ENCODE measurements at places on chromosomes 3 and 15.

DNA sequence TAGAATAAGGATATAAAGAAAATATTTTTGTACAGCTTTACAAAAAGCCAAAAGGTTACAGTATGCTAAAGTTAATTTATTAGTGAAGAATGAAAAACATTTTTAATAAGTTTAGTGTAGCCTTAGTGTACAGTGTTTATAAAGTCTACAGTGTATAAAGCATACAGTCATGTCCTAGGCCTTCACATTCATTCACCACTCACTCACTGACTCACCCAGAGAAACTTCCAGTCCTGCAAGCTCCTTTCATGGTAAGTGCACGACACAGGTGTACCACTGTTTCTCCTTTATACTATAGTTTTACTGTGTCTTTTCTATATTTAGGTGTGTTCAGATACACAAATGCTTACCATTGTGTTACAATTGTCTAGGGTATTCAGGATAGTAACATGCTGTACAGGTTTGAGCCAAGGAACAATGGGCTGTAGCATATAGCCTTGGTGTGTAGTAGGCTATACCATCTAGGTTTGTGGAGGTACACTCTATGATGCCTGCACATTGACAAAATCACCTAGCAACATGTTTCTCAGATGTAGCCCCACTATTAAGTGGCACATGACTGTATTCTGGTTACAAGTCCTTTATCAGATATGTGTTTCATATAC lies 197.1 kb upstream of the KBTBD8 start:
- no peak for DNase-seq

DNA sequence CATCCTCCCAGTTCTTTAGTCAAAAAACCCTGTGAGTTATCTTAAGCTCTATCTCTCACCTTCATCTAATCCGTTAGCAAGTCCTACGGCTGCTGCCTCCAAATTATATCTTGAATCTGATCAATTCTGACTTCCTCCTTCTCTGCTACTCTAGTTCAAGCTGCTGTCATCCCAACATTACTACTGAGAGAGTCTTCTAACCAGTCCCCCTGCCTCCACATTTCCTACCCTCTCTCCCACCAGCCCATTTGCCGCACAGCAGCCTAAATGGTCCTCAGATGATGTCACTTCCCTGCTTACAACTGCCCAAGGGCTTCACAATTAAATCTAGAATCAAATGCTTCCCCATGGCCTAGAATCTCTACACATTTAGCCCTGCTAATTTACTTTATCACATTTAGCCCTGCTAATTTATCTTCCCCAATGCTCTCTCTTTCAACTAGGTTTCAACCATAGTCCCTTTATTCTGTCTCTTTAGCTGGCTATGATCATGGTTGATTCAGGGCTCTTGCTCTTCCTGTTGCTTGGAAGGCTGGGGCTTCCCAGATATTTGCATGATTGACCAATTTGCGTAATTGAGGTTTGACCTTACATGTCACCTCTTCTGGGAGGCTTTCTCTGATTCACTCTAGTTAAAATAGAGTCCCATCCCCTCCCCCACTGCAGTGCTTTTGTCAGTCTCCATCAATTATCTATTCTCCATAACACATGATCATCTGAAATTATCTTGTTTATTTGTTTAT lies 11.0 kb upstream of the ARL14 start:
- DNase-seq = peak; percentile 31

DNA sequence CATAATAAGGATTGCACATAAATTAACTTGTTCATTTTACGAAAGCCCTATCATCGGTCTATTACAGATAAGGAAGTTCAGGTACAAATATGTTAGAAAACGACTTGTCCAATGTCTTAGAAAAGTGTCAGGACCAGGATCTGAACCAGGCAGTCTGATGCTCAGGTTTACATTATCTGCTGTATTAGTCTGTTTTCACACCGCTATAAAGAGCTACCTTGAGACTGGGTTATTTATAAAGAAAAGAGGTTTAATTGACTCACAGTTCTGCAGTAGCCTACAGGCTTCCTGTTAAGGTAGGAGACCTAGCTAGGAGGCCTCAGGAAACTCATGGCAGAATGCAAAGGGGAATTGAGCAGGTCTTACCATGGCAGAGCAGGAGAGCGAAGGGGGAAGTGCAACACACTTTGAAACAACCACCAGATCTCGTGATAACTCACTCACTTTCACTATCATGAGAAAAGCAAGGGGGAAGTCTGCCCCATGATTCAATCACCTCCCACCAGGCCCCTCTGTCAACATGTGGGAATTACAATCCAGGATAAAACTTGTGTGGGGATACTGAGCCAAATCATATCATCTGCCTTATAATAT lies 45.8 kb upstream of the GOLIM4 start:
- no peak for DNase-seq

GRCh38 chr3:192239956-192240355 lies 487.4 kb downstream of the FGF12 start:
- DNase-seq = no peak

GRCh38 chr3:46565607-46566039 lies 479 bp downstream of the LRRC2 start:
- no peak for DNase-seq

- no peak for DNase-seq
Observed at GRCh38 chr3:53795789-53796560, 50.2 kb downstream of the CHDH start.

DNA sequence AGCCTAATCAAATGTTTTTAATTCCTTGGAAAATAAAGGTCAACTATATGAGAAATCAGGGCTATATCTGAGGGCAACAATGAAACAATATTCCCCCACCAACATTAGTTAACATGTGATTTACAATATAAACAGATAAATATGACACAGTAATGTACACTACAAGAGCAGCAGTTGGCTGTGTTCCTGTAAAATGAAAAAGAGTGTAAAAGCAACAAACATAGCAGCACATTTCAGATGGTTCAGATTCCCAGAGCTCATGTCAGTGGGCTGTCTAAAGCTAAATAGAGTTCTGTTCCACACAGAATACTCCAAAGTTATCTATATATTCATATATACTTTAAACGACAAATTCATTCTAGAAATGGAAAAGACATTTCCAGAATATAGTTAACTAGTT lies 42.6 kb downstream of the ANKRD28 start:
- DNase-seq = no peak

DNA sequence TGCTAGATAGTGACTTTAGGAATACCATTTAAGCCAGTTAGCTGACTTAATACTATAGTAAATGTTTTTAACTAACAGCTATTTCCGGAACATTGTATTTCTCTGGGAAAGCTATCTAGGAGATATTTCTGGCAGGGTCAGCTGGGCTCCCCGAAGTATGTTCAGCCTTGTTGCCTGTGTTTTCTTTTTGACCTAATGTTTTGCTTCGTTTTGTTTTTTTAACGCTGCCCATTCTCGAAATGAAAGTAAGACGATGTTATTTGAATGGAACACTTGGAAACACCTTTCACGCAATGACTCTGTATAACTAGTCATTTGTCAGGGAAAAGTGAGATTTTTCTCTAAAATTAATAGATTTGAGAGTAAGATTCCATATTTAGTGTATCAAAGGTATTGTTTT lies 702.9 kb upstream of the NAALADL2 start:
- DNase-seq = no peak

DNA sequence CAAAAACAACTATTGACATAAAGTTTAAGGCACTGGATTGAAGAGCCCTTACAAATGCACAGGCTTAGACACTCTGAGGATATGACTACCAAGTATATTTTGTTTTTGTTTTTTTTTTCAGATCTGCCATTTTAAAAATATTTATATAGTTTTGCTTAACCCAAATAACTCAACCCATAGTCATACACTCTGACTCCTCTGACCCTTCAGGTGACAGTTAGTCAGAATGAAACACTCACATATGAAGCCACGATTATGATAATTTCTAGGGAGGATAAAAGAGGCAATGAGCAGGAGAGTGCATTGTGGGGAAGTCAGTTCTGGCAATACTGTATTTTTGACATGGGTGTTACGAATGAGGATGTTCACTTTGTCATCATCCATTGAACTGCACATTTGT lies 774.7 kb downstream of the MECOM start:
- DNase-seq = no peak

DNA sequence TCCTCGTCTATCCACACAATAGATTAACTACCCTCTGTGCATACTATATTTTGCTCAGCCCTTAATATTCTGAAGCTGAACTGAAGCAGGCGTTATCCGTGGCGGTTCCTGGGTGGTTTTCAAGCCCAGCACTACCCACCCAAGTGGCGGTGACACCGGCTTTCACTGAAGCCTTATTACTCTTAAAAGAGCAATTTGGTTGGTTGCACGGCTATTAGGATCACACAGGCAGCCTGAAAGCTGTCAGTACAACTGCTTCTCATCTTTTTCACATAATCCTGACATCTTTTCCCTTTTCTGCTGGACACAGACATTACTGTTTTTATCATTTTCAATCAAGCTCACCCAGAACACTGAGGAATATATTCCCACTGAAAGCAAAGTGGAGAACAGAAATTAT lies 525.3 kb upstream of the ZNF717 start:
- no peak for DNase-seq

DNA sequence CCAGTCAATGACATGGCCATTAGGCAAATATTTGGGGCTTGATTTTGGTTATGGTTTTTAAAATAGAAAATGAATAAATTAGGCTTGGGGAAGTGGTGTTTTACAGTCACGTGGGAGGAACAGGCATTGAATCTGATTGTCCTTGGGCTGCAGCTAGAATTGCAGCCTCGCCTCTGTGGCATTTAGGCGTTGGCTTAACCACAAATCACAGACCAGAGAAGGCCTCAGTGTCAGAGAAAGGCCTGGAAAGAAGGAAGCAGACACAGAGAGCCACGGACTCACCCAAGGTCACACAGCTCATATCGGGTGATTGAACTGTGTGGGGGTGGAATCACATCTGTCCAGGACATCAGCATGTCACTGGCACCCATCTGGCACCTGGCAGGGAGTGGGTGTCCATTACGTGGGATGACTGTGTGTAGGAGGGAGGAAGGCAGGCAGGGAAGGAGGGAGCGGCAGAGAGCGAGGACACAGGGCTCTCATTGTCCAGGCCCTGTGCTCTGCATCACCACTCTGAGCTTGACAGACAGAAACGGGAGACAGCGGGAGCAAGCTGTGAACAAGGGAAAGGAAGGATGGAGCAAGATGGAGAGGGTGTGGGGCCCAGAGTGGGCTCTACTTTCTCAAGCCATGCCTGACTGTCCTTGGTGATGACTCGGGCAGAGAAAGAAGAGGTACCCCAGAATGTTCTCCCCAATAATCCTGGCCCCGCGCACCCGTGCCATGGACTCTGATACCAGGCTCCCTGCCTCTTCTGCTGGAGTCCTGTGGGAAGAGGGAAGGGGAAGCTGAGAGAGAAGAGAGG lies 186.4 kb downstream of the FAM43A start:
- DNase-seq = no peak

GRCh38 chr15:93312891-93313486 lies 224.0 kb upstream of the RGMA start:
- no peak for DNase-seq

DNA sequence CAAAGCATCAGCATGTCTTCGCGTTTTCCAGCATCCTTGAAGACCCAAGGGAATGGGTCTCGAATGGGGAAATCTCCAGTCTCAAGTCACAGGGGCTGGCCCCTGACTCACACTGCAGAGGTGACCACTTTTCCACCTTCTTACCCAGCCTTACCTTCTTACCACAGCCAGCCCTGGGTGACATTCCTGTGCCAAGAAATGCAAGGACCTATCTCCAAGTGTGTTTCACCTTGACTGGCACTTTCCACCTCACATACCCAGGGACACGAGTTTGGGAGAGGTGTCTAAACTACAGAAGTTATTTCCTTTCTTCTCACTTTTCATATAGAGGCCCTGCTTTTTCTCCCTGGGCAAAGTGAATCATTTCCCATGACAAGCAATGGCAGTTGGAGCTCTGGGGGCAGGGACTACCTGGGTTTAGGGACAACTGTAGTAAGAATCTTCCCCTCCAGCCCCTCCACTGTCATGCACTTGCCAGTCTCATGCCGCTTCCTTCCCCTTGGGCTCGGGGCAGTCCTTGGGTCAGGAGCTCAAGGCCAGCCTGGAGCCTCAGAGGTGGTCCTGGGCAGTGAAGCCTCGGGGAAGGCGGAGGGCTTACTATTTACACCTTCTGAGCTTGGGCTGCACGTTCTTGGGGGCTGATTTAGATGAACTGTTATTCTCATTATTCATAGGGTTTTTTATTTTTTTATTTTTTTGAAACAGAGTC lies 16.8 kb downstream of the PAQR5 start:
- no peak for DNase-seq

Data from GM10248 (cell line).